ENCODE measurements at places on chromosomes 11 and 22.

DNA sequence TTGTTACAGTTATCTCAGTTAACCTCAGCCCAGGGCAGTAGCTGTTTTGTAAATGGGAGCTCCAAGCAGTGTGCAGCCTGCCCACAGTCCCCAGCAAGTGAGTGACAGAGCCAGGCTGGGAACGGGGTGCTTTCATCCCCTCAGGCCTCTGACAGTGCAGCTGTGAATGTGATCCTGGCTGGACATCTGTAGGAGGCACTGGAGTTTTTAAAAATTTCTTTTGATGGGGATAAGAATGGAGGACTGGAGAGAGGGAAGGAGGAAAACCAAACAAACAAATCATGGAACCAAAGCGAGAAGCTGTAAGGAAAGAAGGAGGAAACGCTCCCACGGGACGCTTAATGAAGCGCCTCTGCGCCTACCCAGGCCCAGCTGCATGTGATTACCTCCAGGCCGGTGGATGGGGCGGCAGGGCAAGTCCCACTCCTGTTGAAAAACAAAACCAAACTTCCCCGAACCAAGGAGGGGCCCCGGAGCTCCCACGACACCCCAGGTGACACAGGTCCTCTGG is 40.6 kb downstream of the SCUBE1 start:
- DNase-seq: no peak

GRCh38 chr11:68297494-68297811 is 14.9 kb upstream of the LRP5 start:
- DNase-seq: no peak

DNA sequence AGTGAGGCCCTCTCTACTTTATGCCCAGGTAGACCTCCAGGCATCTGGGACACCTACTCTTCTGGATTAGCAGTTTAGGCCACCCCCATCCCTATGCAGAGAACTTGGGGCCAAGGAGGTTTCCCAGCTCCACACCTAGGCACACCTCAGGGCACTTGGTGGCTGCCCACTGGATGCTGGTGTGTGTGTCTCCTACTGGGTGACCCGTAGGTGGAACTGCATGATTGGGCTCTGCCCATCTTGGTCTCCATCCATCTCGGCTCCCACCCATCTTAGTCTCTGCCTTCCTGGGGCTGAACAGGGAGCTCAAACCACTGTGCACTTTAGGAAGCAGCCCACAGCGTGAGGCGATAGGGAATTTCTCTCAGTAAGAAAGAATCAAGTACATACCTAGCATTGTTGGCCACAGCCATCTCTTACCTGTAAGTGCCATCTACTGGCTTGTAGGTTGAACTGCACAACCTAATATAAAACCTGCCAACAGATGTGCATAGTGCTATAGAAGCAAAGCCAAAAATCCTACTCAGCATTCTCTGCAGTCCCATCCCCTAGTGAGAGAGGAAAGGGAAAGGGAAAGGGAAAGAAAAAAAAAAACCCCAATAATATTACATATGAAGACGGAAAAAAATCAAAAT is 61.6 kb upstream of the PTPN5 start:
- DNase-seq: no peak

- DNase-seq: no peak
These were observed 31.2 kb downstream of the C22orf42 start for GRCh38 chr22:32127904-32128303.

DNA sequence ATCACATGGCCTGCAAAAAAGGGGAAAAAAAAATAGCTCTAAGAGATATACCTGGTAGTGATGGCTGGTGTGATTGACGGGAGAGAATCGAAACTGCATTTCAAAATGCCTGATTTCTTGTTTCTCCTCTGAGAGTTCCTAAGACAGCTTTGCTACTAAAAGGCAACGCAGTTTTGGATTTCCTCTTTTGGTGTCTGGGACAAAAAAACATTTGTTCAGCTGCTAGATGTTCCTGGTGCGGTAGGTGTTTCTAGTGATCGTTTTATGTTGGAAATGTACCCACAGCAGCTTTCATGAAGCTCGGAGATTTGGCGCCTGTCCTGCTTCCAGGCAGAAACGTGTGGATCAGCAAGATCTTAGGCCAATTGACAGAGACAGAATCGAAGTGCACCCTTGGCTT is 18.1 kb downstream of the P2RX3 start:
- no peak for DNase-seq

DNA sequence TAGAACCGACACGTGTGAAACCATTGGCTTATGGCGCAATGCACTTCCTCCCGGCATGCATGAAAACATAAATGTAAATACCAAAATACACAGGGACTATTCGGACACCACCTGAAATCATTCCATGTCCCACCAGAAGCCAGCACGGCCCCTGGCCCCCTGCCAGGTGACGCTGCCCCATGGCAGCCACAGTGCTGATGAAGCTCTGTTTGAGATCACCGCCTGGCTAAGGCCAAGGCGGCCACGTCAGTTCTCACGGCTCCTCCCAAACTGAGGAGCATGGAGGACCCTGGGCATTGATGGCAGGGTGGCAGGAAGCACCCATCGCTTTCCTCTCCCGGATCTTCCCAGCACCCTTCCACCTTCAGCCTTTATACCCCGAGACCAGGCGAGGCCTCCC is 89.5 kb downstream of the CDKN1C start:
- DNase-seq: no peak

- DNase-seq: no peak
These were observed 311.6 kb downstream of the AASDHPPT start for GRCh38 chr11:106389101-106389500.

DNA sequence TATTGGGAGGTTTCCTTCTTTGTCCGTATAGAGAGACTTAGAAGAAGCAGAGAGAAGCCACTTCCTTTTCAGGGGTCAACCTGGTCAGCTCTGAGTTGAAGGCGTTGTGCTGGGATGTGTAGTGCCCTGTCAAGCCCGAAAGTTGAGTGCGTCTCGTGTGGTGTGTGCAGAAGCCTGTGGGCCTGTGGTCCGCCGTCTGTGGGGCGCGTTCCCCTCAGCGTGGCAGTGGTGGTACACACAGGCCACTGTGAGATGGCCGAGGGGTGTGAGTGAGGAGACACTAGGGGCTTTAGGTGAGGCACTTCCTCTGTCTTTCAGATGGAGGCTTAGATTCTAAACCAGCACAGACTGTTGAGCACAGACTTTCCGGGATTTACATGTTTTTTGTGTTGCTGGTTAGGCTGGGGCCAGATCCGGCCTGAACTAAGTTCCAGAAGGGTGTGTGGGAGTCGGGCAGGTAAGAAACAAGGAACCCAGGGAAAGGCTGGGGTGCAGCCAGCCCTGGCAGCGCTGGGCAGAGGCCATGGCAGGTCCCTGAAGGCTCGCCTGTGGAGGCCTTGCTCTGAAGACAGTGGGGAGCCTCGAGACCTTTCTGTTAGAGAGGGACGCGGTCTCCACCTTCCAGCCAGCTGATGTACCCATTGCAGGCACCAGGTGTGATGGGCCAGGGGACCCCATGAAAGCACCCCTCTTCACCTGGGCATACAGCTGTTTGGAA is 194.2 kb downstream of the TBC1D22A start:
- DNase-seq: no peak

GRCh38 chr11:9506489-9507276 is 45.9 kb downstream of the ZNF143 start:
- DNase-seq: peak; percentile 45

- no peak for DNase-seq
These were observed 21.3 kb upstream of the MTNR1B start for GRCh38 chr11:92948116-92948515.

DNA sequence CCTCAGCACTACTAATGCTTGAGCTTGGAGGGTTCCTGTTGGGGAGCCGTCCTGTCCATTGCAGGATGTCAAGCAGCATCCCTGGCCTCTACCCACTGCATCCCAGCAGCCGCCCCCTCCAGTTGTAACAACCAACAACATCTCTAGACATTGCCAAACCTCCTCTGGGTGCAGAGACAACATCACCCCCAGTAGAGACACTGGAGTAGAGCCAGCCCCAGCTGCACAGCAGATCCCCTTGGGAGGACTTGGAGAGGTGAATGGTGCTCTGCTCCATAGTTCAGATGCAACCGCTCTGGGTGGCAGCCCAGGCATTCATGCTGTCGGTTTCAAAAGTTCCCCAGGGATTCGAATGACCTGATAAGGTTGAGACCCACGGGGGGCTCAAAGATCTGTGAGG is 259.0 kb downstream of the MN1 start:
- DNase-seq: no peak

DNA sequence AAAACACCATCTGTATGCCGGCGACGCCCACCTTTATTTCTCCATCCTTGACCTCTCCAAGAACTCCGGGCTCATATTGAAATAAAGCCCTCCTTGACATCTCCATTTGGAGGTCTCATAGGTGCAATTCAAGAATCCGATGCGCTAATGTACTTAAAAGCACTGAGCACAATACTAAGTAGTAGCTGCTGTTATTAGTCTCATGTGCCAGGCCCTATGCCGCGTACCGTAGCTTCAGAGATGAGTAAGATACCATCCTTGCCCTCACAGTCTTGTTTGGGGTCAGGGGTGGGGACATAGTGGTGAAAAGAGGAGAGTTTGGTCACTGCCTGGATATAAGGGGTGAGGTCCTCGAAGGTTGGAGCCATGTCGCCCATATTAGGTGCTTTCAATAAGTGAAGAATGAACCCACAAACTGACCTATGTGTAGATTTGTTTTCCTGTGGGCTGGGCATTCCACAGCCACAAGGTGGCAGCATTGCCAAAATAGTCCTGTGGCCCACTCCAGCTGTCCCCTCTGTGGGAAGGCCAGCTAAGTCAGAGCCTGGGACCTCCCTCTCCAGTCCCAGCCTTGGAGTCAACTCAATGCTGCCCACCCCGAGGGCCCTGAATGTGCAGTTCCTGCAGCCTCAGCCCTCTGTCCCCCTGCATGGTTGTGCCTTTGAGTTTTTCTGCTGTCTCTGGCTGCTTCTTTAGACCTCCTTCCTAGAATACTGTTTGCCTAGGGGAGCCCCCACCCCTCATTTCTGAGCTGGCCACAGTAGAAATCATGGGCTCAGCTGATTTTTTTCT is 6.5 kb downstream of the DCPS start:
- peak; percentile 26 for DNase-seq

GRCh38 chr11:86587264-86588193 is 84.9 kb downstream of the ME3 start:
- DNase-seq: no peak

GRCh38 chr22:37228106-37229011 is 15.7 kb downstream of the RAC2 start:
- no peak for DNase-seq

- DNase-seq: no peak
These were observed 31.5 kb downstream of the TRMU start for GRCh38 chr22:46366801-46367706.

DNA sequence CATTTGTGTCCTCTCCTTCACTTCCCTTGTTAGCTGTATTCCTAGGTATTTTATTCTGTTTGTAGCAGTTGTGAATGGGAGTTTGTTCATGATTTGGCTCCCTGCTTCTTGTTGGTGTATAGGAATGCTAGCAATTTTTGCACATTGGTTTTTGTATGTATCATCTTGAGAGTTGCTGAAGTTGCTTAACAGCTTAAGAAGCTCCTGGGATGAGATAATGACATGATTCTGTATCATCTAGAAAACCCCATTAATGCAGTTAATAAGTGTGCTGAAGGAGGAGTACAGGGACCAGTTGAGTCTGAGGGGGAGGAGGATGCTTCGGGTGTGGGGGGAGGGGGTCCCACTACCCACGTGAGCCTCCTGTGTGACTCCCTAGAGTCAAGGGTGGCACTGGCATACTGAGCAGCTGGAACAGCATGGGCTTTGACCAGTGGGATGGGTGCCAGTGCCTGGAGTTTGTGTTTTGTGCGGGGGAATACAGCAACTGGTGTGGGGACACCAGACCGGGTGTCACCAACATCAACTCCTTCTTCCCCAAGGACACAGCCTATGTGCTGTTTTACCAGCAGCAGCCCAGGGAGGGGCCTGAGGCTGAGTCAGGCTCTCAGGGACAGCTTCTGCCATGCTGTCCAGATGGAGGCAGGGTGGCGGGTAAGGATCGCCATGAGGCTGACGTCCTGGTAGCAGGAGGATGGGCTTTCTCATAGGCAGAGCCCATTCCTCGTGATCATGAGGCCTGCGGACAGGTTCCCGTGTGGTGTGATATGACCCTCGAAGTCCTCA is 24.1 kb downstream of the USP35 start:
- DNase-seq: no peak

GRCh38 chr22:49975543-49976389 is 15.2 kb downstream of the PIM3 start:
- peak; percentile 41 for DNase-seq

DNA sequence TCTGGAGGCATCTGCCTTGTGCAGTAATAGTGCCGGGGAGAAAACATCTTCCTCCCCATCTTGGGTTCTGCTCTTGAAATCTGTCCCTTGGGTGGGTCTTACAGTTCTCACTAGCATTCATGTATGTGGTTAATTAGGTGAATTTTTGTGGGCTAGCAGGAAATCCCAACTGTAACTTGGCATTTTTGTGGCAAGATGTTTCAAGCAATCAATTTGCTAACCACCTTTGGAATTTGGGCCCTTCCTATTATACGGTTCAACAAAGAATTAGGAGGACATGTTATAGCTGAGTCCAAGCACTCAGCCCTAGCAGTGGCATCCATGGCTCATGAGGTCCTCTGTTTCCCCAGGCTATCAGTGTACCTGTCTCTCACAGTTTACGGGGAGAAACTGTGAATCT is 89.1 kb upstream of the MTNR1B start:
- DNase-seq: no peak

GRCh38 chr11:125300791-125301218 is 136.3 kb downstream of the PKNOX2 start:
- no peak for DNase-seq

GRCh38 chr11:127000291-127000968 is at the start of gene KIRREL3:
TSS of gene KIRREL3 (minus strand) at chr11:127000770.
- DNase-seq: no peak

DNA sequence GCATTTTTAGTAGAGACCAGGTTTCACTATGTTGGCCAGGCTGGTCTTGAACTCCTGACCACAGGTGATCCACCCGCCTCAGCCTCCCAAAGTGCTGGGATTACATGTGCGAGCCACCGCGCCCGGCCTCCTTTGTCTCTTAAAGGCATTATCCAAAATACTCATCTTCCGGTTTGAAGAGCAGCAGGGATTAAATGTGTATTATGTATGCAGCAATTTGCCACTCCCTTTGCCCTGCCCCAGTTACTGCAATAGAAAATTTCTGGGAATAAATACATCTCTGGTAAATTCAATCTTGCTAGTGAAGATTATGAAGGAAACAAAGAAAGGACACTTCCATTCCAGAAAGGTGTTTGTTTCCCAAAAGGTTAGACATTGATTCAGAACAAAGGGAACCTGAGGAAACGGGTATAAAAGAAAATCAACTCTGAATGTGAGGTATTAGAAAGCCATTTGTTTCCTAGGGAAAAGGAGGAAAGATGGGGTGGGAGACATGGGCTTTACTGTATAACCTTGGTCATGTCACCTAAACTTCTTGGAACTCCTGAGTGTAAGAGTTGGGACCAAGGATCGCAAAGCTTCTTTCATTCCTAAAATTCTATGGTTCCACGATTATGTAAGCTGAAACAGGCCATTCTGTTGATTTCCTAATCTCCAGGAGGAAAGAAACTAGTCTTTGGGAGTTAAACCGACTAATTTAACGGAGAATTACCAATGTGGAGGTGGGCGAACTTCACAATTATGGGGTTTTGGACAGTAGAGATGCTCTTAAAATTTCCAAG is 959 bp upstream of the HIPK3 start:
- DNase-seq: no peak

GRCh38 chr11:17389211-17389956 is 925 bp upstream of the KCNJ11 start:
- peak; percentile 73 for DNase-seq

- DNase-seq: no peak
These were observed 3.6 kb downstream of the PLA2G3 start for GRCh38 chr22:31136711-31137110.
